ENCODE measurements at places on chromosomes 4 and X. TPM values are rescaled to one million over a fixed set of nuclear protein-coding genes. Genes with fewer than 3 reads are reported as not detected.

Gene MAGEA2B
- not detected for polyA plus RNA-seq

Gene TMPRSS11E
- 0.08 TPM for polyA plus RNA-seq

Gene SMR3B
- polyA plus RNA-seq: not detected

Gene CFAP299
- 0.84 TPM for polyA plus RNA-seq

Gene PRKG2
- 1.7 TPM for polyA plus RNA-seq

Gene PAK3
- polyA plus RNA-seq: 6.7 TPM

Gene NLGN3
- polyA plus RNA-seq: 5.8 TPM

Gene PHKA2
- polyA plus RNA-seq: 50.5 TPM

Gene PTTG2
- not detected for polyA plus RNA-seq

Gene PDGFC
- polyA plus RNA-seq: 66.7 TPM

Gene CPLX1
- 3.5 TPM for polyA plus RNA-seq

Gene ASB5
- 0.26 TPM for polyA plus RNA-seq

All from renal pelvis (tissue), 12 donors.